ENCODE measurements at places on chromosomes 2 and 18.

DNA sequence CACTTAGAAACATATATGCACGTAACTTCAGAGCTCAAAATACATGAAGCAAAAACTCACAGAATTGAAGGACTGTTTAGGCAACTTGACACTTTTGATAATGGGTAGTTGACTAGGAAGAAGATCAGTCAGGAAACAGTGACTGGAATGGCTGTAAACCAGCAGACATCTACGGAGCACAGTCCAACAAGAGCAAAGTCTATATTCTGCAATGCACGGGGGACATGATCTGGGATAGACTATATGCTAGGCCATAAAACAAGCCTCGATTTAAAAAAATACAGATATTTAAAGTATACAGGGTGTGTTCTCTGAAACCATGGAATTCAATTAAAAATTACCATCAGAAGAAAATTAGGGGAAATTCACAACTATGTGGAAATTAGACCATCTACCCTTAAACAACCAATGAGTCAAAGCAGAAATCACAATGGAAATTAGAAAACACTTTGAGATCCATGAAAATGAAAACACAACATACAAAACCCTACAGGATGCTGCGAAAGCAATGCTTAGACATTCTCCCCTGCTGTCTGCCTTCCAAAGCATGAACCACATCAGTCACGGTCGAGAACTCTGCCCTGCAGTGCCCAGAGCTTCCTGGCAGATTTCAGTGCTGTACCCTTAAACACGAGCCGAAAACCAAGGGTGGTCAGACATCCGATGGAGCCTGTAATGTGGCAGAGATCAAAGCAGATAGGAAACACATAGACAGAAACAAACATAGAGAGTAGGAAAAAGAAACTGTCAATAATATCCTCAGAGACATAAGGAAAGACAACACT is 651.9 kb upstream of the HS6ST1 start:
- no peak for DNase-seq

DNA sequence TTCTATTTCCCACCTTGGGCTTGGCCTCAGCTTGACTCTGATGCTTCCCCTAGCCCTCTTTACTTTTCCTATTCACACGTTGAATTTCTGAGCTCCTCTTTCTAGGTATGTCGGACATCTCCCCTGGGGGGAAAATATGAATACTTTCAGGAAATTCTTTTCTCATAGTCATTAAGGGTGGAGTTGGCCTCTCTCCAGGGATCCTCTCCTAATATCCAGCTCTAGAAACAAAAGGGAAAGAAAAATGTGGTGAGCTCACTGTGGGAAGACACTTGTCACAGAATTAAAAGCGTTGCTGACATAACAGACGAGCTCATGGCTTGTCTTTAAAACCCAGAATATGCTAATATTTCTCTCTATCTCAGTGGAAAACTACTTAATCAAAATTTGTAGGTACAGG is 132.7 kb upstream of the MEX3C start:
- no peak for DNase-seq

DNA sequence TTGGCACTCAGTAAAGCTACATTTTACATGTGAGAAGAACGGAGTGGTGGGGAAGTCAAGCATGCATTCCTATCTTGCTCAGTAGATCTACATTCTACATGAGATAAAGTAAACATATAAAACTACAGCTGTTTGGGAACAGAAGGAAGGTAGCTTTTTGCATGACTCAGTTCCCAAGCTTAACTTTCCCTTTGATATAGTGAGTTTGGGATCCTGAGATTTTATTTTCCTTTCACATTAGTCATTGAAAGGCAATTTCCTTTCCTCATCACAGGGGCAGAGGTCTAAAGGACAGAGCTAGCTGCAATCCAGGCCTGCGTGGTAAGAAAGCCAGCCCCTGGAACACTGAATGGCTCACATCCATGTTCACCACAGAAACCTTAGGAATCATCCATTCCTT is 257.2 kb downstream of the SRBD1 start:
- no peak for DNase-seq

DNA sequence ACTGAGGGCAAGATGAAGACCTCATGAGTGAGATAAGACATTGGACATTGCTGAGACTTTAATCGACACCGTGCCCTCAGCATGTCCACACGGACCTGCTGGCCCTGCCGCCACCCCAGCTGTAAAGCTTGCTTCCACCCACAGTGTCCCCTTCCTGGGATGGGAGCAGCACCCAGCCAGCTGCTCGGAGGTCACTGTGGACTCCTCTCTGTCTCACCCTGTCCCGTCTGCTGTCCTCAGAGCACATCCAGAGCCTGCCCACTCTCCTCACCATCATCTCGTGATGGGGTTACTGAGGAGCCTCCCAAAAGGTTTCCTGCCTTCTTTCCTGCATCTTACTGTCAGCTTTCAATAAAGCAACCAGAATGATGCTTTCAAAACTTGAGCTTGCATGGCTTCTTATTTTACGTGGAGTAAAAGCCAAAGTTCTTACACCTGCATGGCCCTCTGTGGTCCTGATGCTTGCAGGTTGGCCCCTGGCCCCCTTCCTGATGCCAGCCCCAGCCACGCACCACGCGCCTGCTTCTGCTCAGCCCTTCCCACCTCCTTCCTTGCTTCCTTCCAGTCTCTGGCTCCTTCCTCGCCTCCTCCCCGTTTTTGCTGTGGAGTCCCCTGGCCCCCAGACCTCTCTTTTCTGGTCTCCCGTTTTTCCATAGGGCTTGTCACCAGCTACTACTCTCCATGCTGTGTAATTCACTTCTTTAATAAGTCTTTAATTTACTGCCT is 67.0 kb downstream of the DGKD start:
- no peak for DNase-seq

DNA sequence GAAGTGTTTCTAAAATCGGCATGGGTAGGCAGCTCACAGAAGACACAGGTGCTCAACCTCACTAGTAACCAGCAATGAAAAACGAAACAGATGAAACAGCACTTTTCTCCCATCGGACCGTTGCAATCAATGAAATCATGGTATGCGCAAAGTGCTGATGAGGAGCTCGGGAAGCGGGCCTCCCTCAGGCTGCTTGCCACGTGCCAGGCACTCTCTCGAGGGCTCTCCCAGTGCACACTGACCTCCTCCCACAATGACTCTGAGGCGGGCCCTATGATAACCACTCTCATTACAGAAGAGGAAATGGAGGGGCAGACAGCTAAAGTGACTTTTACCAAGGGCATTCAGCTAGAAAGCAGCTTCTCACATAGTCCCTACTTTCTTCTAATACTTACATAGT is 3.8 kb upstream of the ANKRD23 start:
- DNase-seq: no peak

All from activated T-helper 1 cell treated with anti-CD3 and anti-CD28 coated beads, Interleukin-2, amount 50 U/mL, for 16 hours (primary cell).